Activated naive CD8-positive, alpha-beta T cell treated with anti-CD3 and anti-CD28 coated beads, Interleukin-2, amount 10 ng/mL, durations not matched to agents 7 days and 5 days (primary cell): ENCODE measurements at places on chromosomes 1 and 21. TPM values are rescaled to one million over a fixed set of nuclear protein-coding genes. Genes with fewer than 3 reads are reported as not detected.

CPT2 gene
- 15.5 TPM for total RNA-seq

- no peak for DNase-seq
Measured at GRCh38 chr1:202343652-202344349, 2.1 kb upstream of the UBE2T start.

TMEM82 gene
- total RNA-seq, result not detected

DNA sequence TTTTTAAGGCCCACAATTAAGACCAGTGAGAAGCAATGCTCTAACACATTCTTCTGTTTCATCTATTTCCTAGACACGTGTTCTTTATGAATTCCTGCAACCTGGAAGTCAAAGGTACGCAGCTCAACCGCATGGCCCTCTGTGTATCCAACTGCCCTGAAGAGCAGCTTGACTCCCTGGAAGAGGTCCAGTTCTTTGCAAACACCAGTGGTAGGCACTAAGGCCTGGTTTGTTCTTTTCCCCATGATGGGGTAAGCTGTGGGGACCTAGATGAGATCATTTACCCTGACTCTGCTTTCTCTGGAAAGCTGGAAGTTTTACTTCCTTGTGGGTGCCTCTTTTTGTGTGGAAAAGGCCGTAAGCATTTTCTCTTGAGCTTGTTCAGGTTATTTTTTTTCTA lies 7.3 kb downstream of the SLC44A3 start:
- no peak for DNase-seq

NBPF4 gene
- total RNA-seq, result 0.20 TPM

DNA sequence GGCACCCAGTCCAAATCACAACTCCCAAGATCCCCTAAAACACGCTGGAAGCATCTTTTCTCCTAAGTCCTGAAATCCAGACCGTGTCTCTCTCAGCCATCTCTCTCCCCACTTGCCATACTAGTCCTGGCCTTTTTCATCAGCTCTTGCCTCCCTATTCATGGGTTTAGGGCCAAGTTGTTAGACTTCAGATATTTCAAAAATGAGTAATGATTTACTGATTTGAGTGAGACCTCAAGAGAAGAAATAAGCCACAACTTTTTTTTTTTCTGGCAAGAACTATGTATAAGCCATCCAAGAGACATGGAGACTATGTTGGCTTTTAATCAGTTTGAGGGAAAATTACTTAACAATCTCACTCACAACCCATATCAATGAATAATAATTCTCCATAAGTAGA lies 62.5 kb downstream of the TBX15 start:
- DNase-seq, result no peak

DNA sequence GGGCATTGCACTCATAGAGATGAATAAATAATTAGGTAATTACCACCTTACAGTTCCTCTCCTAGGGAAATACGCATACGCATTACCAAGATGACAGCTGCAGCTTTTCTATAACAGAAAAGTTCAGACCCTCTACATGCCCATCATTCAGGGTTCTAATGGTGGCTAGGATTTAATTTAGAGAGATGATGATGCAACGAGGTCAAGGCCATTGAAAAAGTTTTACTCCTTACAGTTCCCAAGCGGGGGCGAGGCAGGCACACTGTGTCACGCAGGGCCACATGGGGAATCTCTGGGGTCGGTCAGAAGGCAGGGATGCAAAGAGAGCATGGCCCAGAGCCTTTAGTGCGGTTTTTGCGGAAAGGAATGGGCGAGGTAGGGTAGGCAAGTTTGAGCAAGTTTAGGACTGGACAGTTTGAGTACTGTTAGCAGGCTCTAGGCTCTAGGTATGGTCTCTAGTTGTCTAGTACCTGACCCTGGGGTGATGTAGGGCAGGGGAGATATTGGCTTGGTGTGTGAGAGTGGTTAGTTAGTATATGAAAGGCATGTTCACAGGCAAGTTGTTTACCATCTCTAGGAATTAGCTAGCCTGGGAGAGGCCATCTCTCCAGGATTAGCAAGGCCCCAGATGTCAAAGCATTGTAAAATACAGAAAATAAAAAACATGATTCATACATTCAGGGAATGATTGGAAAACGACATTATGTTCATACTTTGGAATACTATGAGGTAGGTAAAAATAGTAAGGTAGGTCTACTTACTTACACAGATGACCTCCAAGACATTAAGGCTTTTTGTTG lies 29.6 kb upstream of the ID3 start:
- DNase-seq, result no peak

EPHA2 gene
- not detected for total RNA-seq

GFI1 gene
- 52.2 TPM for total RNA-seq

GRCh38 chr1:194184974-194185373 lies 998.6 kb upstream of the B3GALT2 start:
- DNase-seq, result no peak

GRCh38 chr21:33650230-33650629 lies 7.9 kb downstream of the ITSN1 start:
- DNase-seq, result no peak

- DNase-seq, result no peak
Measured at GRCh38 chr1:64100791-64101190, 102.6 kb upstream of the UBE2U start.

GRCh38 chr1:48025076-48025475 lies 27.9 kb upstream of the TRABD2B start:
- no peak for DNase-seq

DNA sequence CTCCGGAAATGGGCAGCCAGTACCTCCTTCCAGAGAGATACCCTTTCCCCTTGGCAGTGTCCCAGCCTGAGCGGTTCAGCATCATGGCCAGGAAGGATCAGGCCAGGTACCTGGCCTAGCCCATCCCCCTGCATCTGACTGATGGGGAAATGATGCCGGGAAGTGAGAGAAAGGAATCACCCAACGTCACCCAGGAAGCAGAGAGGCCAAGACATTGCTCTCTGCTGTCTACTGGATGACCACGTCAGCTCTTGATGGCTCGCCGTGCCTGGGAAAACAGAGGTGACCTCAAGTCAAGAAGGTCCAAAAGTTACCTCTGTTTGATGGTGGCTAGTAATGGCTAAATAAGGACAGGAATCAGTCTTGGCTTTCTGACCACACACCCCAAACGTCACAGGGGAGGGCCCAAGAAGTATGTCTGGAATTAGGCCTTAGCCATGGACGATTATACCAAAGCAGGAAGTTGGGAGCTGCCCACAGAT lies 79.0 kb downstream of the MRPL37 start:
- DNase-seq, result no peak

DNA sequence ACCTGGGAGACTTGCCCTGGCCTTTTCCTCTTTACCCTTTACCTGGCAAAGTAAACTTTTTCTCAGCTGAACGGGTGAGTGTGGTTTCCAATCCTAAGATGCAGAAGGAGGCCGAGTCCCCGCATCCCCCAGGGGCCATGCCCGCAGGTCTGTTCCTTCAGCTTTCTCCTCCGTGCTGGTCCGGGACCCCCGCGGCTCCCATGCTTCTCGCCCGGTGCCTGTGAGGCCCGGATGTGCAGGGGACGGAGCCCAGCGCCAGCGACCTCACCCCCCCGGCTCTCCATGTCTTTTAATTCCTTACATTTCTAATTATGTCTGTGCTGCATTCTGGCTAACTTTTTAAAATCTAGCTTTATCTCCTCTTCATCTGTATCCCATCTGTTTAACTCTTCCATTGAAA lies 21.5 kb upstream of the SCYL3 start:
- no peak for DNase-seq

- no peak for DNase-seq
Measured at GRCh38 chr21:35159881-35160280, 110.8 kb upstream of the RUNX1 start.

- no peak for DNase-seq
Measured at GRCh38 chr1:221161571-221162041, 282.4 kb downstream of the HLX start.

TMEM125 gene
- not detected for total RNA-seq

DNA sequence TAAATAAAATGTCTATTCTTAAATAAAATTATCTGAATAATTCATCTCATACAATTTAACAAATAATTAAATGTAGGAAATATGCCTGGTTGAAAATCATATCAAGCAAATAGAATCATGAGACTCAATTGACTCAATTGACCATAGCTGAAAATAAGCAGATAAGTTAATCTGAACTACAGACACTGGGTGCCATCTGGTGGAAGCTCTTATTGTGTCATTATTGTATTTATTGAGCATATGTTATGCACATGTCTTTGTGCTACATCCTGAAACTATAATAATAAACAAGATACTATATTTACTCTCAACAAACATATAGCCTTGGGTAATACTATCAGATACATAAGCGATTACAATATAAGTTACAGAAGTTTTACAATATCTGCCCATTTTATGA lies 41.0 kb downstream of the BRINP3 start:
- no peak for DNase-seq

PGBD2 gene
- 9.6 TPM for total RNA-seq

- DNase-seq, result no peak
Measured at GRCh38 chr1:10967090-10967489, 45.4 kb upstream of the TARDBP start.

DNA sequence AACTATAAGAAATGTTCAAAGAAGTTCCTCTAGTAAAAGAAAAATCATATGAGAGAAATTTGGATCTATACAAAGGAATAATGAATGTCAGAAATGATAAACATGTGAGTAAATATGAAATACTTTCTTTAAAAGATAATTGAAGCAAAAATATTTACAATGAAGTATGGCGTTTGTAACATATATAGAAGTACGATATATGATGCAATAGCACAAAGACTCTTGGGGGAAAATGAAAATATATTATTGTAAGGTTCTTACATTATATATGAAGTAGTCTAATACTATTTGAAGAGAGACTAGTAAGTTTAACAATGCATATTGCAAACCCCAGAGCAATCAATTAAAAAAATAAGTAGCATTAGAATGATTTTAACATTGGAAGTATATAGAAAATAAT lies 20.3 kb upstream of the CCN1 start:
- no peak for DNase-seq

NPR1 gene
- not detected for total RNA-seq

B4GALT2 gene
- 12.5 TPM for total RNA-seq

MYBPHL gene
- not detected for total RNA-seq

DNA sequence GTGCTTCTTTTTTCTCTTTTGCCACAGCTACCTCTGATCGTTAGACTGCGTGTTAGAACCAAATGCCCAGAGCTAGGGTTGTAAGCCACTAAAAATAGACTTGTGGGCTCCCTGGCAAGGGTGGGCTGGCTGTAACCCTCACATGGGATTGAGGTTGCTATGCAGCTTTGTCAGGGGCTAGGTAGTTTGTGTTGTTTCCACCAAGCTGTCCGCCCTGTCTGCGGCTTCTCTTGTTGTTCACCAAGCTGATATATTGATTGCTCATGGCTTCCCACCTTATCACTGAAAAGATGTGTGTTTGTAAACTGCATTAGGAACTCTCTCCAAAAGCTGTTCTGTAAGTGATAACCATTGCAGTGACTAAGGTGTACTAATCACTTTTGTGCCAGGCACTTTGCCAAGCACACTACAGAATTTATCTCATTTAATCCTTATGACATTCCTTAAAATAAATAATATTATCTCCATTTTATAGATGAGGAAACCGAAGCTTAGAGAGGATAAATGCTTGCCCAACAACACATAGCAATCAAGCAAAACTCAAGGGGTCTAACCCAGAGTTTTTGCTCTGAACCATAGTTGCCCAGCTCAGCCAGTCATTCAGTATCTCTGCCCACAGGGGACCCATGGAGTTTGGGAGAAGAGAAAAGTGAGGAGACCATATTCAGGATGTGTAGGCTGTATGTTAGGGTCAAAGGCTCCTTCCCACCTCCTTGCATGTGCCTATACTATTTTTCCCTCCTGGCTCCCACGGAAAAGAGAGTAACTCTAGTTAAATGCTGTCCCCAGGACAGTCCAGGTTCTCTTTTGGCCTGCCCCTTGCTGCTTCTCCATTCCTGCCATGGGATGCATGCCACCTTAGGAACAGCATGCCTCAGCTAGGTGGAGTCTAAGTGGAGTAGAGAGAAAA lies 42.2 kb upstream of the TARBP1 start:
- DNase-seq, result no peak

GRCh38 chr1:173280899-173281660 lies 73.9 kb upstream of the TNFSF4 start:
- no peak for DNase-seq

- DNase-seq, result no peak
Measured at GRCh38 chr1:41658431-41659158, 174.1 kb upstream of the EDN2 start.

GRCh38 chr1:155196893-155197638 lies 10.6 kb downstream of the THBS3 start:
- DNase-seq, result no peak

DNA sequence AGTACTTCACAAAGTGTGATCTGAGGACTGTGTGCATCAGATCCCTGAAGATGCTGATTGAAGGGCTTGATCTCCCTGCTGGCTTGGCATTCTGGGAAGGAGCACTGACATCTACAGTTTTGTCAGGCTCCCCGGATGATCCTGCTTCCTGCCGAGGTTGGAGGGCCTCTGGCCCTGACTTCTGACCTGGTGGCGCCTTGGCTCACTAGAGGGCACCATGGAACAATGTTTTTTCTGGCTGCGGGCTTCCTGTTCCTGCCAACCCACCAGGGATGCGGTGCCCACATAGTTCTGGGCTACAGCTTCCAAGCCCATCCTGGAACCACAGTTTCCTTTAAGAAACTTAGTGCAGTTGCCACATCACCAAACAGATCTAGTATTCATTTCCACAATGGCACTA lies 38.8 kb upstream of the RASAL2 start:
- DNase-seq, result no peak

PIK3C2B gene
- 37.1 TPM for total RNA-seq

DNA sequence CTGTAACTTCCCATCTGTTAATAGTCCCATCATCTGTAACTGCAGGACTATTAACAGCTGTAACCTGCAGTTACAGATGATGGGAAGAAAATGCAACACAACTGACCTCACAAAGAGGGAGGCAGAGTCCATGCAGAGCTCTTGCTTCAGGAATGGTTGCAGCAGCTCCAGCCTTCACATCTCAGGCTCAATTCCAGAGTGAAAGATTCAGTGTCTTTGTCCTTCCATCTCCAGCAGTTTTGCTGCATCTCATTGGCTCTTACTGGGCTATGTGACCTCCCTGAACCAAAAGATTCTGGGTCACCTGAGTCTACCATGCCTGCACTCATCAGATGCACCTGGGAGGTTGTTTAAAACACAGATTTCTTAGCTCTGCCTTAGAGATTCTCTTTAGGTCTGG lies 686.7 kb downstream of the MATN1 start:
- no peak for DNase-seq

GNG12 gene
- total RNA-seq, result not detected

- DNase-seq, result peak; percentile 82
Measured at GRCh38 chr1:46442317-46443161, 47.1 kb upstream of the DMBX1 start.

GRCh38 chr1:89171067-89171438 lies 4.8 kb downstream of the GBP7 start:
- DNase-seq, result no peak

NIBAN1 gene
- 28.4 TPM for total RNA-seq

TOMM40L gene
- 17.4 TPM for total RNA-seq

GRCh38 chr1:86621286-86621685 lies 74.4 kb downstream of the CLCA4 start:
- no peak for DNase-seq

CLCNKA gene
- not detected for total RNA-seq

- no peak for DNase-seq
Measured at GRCh38 chr1:221832617-221833016, 90.7 kb upstream of the DUSP10 start.

TEKT2 gene
- total RNA-seq, result not detected
